DMS153 (cell line): ENCODE measurements at places on chromosomes 6 and 20.

- DNase-seq: no peak
Observed at GRCh38 chr20:10381477-10381876, 52.5 kb downstream of the MKKS start.

DNA sequence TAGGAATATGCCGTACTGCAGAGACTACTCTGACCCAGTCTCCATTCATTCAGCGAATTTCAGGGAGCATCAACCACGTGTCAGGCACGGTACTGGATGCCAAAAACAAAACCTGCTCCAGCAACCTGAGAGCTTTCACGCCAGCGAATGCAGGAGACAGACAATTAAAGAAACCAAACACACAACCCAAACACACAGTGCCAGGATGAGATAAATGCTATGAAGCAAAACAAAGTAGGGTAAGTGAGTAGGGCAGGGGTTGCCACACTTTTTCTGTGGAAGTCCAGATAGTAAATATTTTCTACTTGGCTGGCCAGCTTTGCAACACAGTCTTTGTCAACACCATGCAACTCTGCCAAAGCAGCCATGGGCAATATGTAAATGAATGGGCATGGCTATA lies 10.0 kb downstream of the MOCS1 start:
- no peak for DNase-seq

- DNase-seq: no peak
Observed at GRCh38 chr20:8811801-8812594, 256.9 kb upstream of the PLCB4 start.

DNA sequence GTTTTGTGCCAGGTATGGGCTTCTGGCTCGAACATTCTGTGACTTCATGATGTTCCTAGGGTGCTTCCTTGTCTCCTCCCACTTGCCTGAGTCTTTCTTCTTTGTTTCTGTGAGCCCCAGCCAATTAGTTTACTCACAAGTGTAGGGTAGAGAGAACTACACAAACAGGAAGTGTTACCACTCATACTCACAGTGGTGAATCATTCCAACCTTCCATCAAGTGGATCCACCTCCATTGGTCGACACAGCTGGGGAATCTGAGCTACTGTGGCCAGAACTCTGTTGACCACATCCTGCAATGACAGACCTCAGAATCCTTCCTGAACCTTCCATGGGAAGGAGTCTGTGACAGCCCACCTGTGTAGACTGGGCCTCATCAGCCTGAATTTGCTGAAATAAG lies 76.8 kb downstream of the UNC5CL start:
- DNase-seq: peak; percentile 60

DNA sequence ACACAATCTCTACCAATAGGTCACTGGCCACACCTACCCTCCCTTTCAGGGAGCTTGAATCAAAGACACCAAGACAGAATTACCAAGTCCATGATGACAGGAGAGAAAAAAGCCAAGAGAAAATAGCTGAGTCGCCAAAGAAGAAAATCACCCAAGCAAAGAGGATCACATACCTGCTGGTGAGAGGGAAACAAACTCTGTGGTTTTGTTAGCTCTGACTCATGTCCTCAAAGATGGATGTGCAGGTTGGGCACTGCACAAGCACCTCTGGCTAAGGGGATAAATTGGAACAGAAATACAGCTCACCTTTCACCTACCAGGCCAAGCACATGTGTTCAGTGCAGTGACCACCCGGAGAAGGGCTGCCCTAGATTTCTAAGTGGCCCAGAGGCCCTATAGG lies 114.8 kb downstream of the TFAP2A start:
- DNase-seq: no peak

- DNase-seq: no peak
Observed at GRCh38 chr20:53611449-53611894, 17.8 kb upstream of the ZNF217 start.
